Activated T-helper 1 cell treated with Interleukin-2 at 50 U/mL for 16 hours (primary cell): ENCODE measurements at places on chromosomes 1 and 21.

DNA sequence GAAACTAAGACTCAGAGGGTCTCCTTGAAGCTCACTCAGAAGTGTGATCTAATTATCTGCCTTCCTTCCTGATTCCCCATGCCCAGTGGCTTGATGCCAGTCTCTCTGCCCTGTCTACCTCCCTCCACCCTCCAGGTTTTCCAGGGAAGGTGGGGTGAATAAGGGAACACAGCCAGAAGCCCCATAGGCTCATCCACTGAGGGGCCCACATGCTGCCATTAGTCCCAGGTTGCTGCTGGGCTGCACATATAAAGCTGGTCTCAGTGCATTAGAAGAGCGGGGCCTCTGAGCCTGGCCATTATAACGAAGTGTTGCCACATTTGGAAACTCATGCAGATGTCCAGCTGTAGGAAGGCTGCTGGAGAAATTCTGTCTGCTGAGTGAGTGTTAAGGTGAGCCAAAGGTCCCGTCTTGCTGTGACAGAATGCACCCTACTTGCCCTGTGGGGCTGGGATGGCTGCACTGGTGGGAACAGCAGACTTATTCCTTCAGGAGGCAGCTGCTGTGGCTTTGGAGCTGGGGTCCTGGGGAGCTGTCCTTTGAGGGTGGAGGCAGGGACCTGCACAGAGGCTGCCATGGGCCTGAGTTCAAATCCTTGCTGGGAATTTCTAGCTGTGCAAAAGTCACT is 2.9 kb downstream of the ADORA1 start:
- no peak for DNase-seq

DNA sequence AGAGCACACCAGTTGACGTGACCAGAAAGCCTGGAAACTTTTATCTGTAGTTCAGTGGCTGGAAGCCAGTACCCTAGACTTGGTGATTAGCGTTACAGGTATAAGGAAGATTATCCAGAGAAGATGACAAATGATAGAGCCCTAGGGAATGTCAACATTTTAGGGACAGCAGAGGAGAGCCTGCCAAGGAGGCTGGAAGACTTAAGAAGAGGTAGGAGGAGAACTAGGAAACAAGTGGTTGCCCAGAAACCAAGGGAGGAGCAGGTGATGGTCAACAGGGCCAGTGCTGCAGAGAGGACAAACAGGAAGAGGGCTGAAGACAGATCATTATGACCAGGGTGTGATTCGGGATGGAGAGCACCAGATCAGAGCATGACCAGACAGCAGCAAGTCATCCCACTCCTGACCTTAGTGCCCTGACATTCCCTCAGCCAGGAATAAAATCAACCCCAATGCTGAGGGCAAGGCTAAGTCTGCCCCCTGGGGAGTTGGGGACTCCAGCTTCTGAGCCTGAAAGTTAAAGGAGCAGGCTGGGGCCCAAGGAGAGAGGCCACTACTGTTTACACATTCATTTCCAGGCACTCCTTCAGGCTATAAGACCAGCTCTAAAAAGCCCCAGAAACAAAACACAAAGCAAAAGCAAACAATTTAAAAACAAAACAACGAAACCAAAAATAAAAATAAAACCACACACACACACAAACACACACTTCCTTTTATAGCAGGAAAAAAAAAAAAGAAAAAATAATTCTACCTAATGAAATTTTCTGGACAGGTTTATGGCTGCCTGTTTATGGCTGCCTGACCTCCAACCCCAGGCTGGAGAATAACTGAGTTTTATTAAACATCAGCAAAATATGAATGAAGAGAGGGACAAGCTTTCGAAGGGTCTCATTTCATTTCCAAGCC is 48.6 kb upstream of the LRRC52 start:
- no peak for DNase-seq

DNA sequence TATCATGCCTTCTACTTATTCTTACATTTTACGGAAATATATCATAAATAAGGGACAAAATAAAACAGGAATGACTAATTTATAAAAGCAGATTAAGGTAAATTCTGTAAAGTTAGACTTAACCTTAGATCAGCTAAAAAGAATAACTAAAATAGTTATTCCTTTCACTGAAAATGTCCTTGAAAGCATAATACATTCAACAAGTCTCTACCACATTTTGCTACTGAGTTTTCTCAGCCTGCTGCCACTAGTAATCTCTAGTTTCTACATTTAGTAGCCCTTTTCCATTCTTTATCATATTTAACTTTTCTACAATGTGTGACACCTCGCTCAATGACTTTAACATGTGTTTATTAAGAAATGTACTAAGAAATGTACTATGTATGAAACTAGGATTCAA is 89.0 kb downstream of the DENND1B start:
- no peak for DNase-seq

DNA sequence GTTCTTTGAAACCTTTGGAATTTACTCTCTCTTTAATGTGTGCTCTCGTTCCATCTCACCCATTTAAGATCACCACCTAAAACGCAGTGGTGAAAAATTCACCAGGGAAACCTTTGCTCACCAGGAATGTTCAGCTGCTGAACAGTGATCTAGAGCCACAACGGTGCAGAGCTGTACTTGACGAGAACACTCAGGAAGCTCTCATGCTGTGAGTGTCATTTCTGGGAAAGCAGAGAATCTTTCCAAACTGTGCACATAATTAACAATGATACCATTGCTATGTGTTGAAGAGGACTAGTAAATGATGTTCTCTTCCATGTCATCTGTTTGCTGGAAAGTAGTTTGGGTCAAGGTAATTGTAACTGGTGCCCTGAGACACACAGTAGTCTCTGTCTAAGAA is 117.1 kb downstream of the ZZZ3 start:
- DNase-seq = no peak

- DNase-seq = no peak
Observed at GRCh38 chr1:101162736-101163735, 73.8 kb upstream of the S1PR1 start.

DNA sequence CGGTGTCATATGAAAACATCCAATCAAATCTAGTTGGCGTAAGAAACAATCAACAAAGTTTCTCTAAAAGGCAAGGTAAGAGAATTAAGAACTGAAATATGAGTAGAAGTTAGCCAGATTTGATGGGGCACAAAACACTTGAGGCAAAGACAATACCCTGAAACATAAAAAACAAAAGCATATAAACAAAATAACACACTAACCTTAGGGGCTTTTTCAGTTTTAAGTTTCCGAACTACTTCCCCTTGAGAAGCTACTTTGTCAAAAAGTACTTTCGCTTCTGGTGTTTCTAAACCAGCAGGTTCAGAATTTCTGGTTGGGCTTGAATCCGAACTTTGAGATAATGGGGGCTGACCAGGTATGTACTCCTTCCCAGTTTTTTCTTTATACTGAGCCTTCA is 57.9 kb downstream of the EPRS1 start:
- no peak for DNase-seq

- DNase-seq = no peak
Observed at GRCh38 chr1:225689882-225690459, 37.0 kb upstream of the ENAH start.

DNA sequence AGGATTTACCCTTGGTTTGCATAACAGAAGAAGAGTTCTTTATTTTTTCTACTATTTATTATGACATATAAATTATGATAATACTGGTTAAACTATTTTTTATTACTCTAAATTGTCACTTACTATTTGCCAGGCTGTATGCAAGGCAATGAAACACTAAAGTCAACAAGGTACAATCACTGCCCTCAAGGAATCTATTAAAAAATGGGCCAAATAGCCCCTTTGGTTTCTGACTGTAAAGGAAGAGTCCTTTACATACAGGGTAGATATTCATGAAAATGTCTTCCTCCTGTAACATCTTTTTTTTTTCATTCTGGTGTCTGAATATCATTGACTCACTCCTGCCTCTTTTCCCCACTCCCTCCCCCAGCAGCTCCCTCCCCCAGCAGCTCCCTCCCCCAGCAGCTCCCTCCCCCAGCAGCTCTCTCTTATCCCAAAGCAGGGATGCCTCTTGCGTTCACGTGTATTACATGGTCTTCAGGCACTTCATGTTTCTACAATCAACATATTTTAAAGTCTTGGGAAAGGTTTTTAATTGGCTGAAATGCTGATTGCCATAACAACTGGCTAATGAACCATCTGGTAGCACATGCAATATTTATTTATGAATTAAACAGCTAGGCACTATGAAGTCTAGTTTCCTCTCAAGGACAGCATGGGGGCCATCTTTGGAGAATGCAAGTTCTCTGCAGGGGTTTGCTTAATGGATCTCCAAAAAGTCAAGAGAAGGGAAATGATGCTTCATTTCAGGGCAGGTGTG is 400.4 kb upstream of the PLXNA2 start:
- no peak for DNase-seq

DNA sequence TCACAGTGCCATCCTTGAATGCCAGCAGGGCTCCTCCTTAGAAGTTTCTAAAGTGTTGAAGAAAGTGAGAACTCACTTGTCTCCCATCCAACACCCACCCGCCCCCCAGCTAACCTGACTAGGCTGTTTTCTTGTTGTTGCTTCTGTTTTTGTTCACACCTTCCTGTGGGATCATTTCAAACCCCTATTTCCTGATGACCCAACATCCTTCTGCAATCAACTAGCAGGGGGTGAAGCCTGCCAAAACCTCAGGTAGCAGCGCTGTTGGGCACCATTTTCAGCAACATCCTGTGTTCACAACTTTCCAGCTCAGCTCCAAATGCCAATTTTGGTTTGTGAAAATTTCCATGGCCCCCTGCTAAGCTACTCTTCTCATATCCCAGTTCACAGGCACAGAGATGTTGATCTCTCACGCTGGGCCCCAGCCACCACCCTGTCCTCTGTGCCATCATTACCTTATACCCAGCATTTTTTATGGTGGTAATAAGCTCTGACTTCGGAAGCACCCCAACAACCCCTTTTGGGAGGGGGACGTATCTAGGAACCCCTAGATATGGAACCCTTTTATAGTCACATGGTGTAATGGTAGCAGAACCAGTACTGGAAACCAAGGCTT is 41.4 kb downstream of the CDC7 start:
- DNase-seq = no peak

- no peak for DNase-seq
Observed at GRCh38 chr1:47592296-47593012, 154.6 kb downstream of the FOXD2 start.

GRCh38 chr21:45504021-45504515 is 38.2 kb downstream of the SLC19A1 start:
- no peak for DNase-seq

DNA sequence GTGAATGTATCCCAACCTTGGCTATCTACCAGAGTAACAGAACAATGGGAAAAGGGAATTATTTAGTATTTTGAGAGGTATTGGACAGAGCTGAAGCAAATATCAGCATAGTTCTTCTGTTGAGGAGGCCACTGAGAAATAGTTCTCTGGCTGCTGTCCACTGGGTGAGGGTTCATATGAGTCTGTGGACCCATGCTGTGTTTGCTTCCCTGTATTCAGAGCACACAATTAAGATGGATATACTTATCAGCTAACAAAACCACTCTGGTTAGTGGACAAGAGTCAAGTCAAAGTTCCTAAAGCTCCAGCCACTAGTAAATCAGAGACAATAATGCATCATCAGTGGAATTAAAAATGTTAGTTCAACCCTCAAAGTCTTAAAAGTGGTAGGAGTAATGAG is 66.1 kb downstream of the RGS18 start:
- no peak for DNase-seq

- no peak for DNase-seq
Observed at GRCh38 chr21:41602531-41602930, 94.6 kb upstream of the TMPRSS2 start.

GRCh38 chr1:65799601-65800000 is 6.9 kb downstream of the PDE4B start:
- no peak for DNase-seq

DNA sequence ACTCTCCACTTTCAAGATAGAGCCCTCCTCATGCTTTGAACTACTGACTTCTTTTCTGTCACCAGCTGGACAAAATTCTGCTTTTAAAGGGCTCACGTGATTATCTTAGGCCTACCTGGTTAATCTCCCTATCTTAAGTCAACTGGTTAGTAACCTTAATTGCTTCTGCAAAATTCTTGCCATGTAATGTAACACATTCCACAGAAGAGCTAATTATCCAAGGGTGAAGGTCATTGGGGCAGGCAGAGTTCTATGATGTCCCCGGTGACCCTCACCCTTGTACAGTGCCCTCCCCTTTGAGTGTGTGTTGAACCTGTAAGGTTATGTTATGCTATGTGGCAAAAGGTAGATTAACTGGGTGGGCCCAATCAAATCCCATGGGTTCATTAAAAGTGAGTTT is 25.2 kb upstream of the FOXE3 start:
- DNase-seq = no peak

GRCh38 chr1:185917646-185918045 is 183.5 kb downstream of the HMCN1 start:
- no peak for DNase-seq

DNA sequence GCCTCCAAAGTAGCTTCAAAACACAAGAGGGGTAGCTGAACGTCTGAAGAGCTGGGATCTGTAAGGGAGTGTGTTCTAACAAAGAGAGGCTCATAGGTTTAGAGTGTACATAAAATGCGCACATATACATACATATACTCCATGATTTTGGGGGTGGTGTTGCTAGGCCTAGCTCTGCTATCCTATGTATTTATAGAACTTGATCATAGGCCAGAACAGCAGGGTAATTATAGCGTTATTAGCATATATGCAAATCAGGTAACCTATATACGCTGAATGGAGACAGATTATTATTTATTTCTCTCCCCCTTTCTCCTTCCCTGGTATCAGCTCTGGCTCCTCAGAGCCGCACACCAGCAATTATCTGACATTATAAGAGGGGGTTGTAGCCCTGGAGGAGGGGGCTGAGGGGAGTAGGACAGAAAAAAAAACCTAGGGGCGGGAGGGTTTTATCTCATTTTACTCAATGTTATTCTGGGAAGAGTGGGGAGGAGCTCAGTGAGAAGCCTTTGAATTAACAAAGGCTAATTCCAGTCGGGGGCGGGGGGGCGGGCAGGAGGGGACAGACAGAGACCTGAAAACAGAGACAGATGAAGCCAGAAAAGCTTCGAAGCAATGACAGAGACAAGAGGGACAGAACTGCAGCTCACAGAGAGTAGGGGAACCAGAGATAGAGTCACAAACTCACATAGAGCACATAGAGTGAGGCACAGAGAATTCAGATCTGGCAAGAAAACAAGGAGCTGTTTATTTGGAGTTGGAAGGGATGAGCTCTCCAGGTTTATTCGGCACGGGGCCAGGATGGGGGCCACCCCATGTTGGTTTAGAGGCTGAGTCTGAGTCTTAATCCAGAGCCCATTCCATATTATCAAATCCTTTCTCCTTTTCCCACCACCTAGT is 63.0 kb downstream of the RHBG start:
- DNase-seq = no peak

GRCh38 chr1:184096005-184096404 is 44.5 kb downstream of the TSEN15 start:
- no peak for DNase-seq

- no peak for DNase-seq
Observed at GRCh38 chr21:38500073-38500472, 1.8 kb upstream of the ERG start.

DNA sequence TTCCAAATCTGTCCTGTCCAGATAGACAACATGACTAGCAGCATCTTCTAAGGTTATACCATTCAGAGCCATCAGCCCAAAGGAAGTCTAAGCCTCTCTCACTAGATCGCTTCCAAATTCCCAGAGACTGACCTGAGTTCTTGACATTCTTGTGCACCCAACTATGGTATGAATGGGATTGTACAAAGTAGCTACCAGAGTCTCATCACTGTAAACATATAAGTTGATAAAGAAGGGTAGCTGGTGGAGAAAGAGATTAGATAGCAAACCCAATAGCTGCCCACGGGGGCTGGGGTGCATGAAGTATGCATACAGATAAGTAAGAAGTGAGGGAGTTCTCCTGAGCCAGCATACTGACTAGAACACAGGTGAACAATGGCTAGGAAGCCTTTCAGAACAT is 180.0 kb downstream of the PLPP3 start:
- DNase-seq = no peak
